ENCODE measurements at places on chromosomes 13 and 19. TPM values are rescaled to one million over a fixed set of nuclear protein-coding genes. Genes with fewer than 3 reads are reported as not detected.

DNA sequence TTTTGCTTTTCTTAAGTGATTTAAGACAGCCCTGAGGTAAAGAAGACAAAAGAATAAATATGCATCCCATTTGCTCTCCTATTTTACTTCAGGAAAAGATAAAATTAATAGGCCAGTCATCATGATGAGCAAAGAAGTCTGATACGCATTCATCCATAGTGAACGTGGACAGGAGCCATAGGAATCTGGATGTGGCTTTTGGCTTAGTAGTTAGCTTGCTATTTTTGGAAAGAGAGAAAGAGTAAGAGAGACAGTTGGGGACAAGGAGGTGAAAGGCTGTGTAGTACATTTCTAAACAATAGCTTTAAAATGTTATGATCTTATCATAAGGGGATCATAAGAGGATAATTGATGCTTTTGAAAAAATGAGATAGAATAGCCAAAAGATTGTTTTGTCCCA, 545.2 kb downstream of the IRS2 start:
- DNase-seq, result no peak

The BIVM gene
- 33.5 TPM for total RNA-seq

The CLEC11A gene
- 24.3 TPM for total RNA-seq

- no peak for DNase-seq
These were observed 54.3 kb downstream of the GATAD2A start for GRCh38 chr19:19459707-19460251.

DNA sequence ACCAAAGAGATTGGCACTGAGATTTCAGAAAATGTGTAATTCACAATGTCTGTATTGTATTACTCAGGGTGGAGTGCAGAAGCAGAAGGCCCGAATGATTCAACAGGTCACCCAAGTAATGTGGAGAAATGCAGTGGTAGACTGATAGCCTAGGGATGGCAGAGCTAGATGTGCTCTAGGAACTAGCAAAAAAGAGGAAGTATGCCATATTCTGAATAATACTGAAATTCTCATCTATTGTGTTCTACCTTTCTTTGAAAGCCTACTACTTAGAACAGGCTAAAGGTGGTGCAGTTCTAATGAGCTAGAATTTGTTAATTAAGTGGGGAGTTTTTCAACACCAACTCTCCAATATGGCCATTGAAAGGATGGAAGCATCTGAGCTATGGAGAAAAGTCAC, 1449.8 kb upstream of the MIR17HG start:
- DNase-seq, result no peak

The CCDC9 gene
- total RNA-seq, result 27.5 TPM

The MUC16 gene
- total RNA-seq, result 0.21 TPM

DNA sequence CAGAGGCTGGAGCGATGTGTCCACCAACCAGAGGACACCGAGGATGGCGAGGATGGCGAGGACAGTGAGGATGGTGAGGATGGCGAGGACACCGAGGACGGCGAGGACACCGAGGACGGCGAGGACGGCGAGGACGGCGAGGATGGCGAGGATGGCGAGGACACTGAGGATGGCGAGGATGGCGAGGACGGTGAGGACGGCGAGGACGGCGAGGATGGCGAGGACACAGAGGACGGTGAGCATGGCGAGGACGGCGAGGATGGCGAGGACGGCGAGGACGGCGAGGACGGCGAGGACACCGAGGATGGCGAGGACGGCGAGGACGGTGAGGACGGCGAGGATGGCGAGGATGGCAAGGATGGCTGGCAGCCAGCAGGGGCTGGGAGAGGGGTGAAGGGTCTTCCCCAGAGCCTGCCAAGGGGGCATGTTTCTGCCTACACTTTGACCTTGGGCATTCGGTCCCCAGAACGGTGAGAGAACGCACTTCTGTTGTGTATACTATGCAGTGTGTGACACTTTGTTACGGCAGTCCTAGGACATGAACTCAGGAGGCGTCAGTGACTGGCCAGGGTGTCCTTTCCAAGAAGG, 44.4 kb upstream of the ATP11A start:
- no peak for DNase-seq

- DNase-seq, result no peak
These were observed 17.7 kb downstream of the ZMYM5 start for GRCh38 chr13:19845758-19846157.

The ACP7 gene
- 0.90 TPM for total RNA-seq

GRCh38 chr13:30998136-30999088, 66.0 kb downstream of the TEX26 start:
- DNase-seq, result no peak

The TRPC4 gene
- not detected for total RNA-seq

The MYH14 gene
- total RNA-seq, result 12.9 TPM

DNA sequence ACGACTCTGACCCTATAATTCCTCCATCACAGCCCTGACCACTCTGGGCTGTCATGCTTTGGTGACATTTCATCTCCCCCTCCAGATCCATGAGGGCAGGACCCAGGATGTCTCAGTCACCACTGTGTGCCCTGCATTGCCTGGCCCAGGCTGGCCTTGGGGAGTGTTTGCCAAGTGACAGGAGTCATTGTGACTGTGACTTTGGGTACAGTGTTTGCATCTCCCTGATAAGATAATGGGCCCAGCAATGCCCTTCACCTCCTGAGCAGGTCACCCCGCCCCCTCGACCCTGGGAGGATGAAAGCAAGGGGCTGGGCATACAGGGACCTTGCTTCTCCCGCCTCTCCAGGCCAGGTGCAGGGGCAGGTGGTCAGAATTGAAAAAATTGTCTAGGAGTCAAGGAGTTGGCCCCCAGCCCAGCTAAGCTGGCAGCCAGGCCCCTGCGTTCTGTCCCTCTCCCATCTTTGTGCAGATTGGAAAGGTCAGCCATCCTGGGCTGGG, 5.9 kb upstream of the ATP4A start:
- DNase-seq, result no peak

The STXBP2 gene
- total RNA-seq, result 24.0 TPM

GRCh38 chr19:41944336-41944735, 14.8 kb downstream of the RABAC1 start:
- DNase-seq, result no peak

The ASPDH gene
- total RNA-seq, result not detected

DNA sequence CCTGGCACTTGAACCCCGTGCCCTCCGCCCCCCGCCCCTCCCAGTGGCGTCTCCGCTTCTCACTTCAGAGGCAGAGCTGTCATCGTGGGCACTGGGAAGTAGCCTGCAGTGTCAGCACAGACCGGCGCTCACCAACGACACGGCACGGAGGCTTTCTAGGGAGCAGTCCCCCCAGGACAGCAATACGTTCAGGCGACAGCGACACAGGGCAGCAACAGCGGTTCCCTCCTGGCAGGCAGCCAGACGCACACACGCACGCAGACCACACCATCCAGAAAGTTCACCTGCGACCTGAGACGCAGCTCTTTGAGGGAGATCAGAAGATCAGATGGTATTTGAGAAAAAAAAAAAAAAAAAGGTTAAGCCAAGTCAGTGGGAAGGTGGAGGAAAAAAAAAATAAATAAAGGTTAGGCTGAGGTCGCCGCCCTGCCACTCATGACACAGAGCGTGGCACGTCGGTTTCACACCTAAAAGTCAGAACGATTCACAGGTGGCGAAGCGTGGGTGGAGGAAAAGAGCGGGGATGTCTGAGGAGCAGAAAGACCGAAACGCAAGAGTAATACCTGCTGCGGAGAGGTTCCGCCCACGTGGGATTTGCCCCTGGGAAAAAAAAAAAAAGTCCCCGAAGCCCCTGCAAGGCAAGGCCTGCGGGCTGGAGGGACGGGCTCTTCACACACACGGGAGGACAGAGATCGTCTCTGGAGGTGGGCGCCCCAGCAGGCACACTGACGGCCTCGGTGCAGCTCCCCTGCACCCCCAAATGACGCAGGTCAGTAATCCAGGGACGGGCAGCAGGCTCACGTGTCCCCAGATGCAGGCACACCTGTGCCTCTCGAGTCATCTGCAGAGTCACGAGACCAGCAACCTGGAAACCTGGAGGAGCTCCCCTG, 94.5 kb downstream of the GNG7 start:
- no peak for DNase-seq

The LILRB3 gene
- 98.1 TPM for total RNA-seq

GRCh38 chr13:77853703-77854102, 64.9 kb downstream of the EDNRB start:
- DNase-seq, result no peak

The CRTC1 gene
- total RNA-seq, result 5.7 TPM
